Left kidney (tissue), 8 donors: ENCODE measurements at places on chromosomes 16 and 17.

DNA sequence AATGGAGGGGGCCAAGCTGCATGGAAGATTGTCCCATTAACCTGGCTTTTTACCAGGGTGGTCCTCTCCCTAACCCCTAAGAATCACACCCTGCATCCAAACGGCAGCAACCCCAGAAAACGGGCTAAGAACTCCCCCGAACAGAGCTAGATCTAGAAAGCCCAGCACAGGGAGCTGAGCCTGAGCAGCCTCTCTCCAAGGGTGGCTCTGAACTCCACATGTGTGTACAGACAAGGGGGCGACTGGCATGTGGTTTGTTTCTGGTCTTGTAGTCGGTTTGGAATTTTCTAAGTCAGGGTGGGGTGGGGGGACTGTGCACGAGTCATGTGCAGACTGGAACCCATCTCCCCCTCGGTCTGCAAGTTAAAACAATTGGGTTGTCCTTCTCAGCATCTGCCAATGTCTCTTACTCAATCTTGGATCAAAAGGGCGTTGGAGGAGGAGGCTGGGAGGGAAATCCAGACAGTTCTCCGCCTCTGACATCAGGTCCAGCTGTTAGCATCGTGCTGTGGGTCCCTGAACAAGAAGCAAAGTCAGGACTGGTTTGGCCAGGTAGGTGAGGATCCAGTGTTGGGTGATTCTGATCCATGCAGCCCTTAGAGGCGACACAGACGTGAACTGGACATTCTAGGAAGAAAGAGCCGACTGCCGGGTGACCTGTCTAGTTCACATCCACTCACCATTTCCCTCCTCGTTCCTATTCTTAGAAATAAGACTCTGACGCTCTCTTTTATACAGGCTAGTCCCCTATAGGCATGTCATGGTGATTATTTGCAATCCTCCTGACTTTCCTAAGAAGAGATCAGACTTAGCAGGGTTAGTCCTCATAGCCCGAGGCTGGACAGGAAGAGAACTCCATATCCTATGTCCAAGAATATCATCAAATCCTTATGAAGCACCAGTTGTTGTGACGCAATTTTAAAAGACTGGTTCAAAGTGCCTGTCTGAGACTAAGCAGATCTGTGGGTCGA lies 381.8 kb downstream of the SOX9 start:
- no peak for DNase-seq

DNA sequence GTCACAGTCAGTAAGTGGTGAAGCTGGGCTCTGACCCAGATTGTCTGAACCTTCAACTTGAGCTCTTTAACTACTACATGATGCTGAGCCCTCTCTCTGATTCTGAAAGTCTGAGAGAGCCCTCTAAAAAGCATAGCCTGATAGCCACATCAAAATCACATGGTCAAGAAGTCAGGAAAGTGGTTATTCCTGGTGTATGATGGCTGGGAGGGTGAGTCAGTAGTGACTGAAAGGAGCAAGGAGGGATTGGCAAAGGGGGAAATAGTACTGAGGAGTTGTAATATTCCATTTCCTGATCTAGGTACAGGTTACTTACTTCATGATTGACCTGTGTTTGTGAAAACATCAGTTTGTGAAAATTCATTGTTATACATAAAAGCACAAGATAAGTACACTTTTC lies 89.1 kb downstream of the SSH2 start:
- no peak for DNase-seq

DNA sequence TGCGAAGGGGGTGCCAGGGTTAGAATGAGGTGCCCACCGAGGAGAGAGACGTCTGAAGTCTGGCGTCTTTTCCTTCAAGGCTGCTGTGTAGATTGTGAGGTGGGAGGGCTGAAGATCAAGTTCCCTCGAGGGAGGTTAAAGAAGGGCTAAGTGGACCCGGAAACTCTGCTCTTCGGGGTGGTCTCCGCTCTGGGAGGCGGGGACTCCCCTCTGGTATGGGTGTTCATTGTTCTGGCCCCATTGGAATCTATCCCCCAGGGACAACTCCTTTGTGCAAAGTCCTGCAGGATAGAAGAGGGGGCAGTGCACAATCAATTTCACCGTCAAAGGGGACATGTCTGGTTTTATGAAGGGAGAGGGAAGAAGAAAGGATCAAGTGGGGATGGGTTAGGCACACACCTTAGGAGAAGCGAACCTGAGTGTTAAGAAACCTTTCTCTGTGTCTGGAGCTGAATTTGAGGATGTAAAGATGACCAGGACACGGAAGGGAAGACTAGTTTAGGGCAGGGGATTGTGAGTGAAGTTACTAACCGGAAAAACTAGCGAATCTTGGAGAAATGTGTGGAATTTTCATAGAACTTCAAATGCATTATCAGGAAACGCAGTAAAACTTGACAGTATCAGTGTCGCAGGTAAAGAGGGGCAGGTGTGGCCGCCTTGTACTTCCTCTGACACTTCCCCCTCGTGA lies 809 bp upstream of the RAB34 start:
- peak; percentile 71 for DNase-seq

- DNase-seq, result no peak
Measured at GRCh38 chr17:15122857-15123256, 142.3 kb downstream of the PMP22 start.

- no peak for DNase-seq
Measured at GRCh38 chr16:34803683-34804416, 1344.4 kb downstream of the TP53TG3F start.

DNA sequence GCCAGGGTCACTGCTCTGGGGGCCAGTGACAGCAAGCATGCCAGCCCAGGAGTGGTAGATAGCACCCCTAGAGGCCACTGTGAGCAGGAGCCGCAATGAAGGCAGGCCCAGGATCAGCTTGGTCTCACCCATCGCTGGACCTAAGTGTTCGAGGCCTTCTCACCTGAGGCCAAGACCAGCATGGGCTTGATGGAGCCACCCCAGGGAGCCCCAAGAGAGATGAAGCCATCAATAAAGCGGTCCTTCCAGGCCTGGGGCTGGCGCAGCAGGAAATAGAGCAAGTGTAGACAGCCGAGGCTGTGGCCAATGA lies 1.8 kb downstream of the LCAT start:
- DNase-seq, result no peak

DNA sequence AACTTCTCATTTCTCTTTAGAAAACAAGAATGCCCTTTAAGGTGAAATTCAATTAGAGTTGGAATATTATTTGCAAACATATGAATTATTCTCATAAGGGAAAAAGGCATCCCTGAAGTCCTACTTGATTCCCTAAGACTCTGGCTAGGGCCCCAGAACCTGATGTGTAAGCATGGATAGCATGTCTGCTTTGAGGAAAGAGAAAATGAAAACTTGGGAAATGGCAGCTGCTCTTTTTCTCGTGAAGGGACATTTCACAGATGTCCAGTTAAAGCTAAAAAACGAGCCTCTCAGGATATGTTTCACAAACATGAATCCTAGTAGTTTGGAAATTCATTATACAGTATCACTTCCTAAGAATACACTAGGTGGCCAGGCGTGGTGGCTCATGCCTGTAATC lies 112.3 kb upstream of the CLEC3A start:
- no peak for DNase-seq

- no peak for DNase-seq
Measured at GRCh38 chr16:5377280-5377898, 279.8 kb upstream of the EEF2KMT start.

DNA sequence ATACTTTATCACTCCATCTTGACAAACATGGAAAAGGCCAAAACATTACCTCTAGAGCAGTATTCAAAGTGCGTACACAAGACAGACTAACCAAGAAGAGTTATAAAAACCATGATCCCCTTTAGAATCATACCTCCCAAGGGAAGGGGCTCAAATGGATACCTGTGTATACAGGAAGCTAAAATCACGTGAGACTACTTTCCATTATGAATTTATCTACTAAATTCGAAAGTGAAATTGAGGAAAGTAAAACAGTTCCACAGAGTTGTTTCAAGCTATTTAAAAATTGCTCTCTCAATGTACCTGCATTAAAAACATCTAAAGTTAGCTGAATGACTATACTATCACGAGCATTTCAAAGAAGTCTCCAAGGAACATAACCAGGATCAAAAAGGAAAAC lies 32.7 kb downstream of the AP1G1 start:
- no peak for DNase-seq

DNA sequence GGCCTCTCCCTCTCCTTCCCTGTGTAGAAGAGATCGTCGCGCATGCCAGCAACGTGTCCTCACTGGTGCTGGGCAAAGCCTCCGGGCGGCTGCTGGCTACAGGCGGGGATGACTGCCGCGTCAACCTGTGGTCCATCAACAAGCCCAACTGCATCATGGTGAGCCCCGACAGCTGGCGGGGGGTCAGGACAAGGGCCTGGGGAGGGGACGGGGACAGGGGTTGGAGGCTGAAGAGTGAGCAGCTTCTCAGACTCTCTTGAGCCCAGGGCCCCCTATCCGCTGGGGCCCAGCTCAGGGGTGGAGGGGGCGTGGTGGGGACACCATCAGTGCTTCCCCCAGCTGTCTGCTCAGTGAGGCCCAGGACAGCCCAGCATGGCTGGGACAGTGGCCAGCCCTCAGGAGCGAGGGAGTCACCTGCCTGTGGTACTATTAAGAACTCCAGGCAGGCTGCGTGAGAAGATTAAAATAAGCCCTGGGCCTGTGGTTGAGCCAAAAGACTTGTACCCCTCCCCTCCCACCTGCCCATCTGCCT lies 6.2 kb downstream of the KATNB1 start:
- DNase-seq, result no peak

DNA sequence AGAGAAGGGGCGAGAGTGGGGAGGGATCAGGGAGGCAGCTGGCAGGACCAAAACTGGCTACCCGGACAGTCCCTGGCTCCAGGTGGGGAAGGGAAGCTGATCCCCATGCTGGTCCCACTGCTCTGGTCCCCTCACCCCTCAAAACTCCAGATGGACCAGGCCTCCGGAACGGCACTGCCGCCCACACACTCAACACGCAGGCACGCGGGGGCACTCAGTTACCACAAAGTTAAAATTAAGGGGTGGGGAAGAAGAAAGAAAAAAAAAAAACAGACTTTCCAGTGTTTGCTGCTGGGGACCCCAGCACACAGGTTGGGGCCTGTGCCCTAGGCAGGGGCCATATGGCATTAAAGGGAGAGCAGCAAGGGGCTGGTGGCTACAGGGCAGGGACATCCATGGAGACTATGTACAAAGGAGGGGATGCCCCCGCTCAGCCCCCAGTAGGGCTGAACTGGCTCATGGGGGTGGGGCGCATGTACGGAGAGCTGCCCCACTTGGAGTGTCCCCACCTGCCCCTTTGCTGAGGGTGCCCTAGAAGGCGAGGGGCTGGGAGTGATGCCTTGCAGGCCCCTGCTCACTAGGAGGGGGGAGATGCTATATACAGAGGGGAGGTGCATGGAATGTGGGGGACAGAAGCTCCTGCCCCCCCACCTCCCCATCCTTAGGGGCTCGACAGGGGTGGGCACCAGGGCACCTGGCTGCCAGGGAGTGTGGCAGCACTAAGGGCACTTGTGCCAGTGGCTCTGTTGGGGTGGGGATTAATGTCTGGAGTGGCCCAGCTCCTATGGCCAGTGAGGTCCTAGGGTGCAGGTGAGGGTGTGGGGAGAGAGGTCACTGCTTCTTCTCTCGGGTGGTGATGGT lies 5.6 kb downstream of the TP53I13 start:
- DNase-seq, result no peak

DNA sequence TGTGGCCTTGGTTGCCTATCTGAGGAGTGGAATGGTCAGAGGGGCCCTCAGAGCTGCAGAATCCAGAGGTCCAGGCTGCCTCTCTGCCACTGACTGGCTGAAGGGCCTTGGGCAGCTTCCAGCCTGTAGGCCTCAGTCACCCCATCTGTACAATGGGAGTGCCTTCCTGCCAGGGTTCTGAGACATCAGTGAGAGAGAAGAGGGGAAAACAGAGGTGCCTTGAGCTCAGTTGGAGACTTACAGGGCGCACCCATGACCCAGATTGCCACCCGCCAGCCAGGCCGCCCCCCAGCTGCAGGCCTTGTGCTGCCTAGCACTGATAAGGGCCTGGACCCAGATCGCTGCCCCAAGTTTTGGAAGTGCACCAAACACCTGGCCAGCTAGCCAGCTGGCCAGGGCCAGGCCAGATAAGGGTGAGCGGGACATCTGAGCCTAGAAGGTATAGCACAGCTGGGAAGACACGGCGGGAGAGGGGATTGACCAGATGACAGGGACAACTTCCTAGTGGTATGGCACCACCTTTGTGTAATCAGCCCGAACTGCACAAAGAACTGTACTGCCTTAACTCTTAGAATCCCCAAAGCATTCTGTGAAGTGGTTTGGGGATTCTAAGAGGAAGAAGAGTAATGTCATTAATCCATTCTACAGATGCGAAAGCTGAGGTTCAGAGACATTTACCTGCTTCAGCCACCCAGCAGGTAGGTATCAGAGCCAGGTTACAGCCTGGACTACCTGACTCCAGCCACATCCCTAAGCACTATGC lies 1.4 kb downstream of the SLC4A1 start:
- DNase-seq, result no peak

DNA sequence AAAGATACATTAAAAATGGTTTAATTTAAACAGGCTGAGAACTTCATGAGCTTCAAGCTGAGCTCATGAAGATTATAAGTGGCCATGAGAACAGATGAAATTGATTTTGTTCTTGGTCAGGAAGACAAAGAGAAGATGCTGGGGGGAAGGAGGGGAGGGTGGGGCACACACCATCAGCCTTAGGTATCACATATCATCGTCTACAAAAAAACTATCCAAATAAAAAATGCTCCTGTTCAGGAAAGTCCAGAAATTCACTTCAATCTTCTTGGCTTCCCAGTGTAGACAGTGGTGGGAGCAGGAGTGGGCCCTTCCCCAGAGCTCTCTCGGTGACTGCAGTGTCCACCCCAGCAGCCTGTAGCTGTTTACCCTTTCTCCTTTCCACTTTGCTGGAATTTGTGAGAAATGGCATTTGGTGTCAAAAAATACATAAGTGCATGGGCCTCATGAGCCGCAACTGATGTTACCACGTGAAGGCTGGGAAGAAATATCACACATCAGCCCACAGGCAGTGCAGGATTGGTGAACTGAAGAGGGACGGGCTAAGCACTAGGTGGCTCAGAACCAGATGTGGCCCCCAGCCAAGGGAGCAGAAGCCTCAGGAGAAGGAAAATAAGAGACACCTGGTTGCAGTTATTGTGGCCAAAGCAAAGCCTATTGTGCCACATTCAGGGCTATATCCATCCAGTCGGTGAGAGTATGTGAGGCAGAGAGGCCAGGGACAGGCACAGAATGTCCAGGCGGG lies 6.1 kb downstream of the KRT37 start:
- no peak for DNase-seq

GRCh38 chr17:79950306-79950705 lies 85.4 kb downstream of the TBC1D16 start:
- DNase-seq, result no peak

GRCh38 chr17:67439269-67439668 lies 62.2 kb downstream of the PITPNC1 start:
- DNase-seq, result no peak

GRCh38 chr16:69712914-69713581 lies 13.3 kb downstream of the NQO1 start:
- no peak for DNase-seq
